ENCODE measurements at places on chromosomes 16 and 17.
A peak's percentile ranks its signal among the peaks of the same experiment; 100 is the strongest.

- no peak for DNase-seq
Measured at GRCh38 chr17:67280279-67280678, 35.3 kb upstream of the HELZ start.

DNA sequence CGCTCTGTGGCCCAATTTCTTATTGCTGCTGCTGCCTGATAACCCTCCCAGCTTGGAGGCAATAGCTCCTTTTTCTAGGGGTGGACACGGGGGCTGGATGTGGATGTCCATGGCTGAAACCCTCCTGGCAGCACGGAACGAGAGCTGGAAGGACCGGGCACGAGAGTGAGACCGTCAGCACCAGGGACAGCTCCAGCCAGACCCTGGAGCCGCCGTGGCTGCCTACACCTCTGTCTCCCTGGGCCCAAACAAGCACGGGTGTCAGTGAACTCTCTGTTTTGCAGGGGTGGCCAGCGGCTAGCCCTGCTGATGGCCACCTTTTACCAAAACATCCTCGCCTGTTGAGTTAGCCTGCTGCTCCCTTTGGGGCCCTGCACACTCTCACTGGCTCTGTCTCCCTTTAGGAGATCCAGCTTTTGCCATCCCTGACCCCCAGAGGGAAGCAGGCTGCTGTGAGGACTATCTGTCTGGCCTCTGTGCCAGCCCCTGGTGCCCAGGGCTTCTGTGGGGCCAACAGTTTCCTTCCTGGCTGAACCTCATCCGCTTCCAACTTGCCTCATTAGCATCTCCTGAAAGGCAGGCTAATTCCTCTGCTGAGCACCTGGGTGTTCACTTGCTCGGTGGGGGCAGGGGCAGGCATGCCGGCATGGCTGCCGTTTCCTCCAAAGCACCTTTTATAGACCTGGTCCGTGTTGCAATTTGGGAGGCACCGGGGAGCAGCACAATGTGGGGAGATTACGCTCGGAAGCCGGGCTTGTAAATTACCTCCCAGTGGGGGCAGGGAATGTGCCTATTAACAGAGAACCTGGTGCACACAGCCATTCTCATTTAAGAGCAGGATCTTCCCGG is 118.1 kb downstream of the ENGASE start:
- peak; percentile 13 for DNase-seq

DNA sequence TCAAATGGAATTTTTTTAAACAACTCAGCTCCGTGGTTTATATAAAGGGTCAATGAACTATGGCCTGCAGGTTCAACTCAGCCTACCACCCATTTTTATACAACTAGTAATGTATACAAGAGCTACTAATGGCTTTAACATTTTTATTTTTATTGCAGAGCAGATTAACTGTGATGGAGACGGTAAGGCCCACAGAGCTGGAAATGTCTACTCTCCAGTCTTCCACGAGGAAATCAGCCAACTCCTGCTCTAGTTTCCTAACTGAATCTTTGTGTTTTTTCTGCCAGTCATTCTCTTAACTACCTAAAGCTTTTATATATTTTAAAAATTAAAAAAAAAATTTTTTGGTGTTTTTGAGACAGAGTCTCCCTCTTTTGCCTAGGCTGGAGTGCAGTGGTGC is 385.1 kb upstream of the MAF start:
- DNase-seq = no peak

- no peak for DNase-seq
Measured at GRCh38 chr16:11329891-11330290, 15.4 kb upstream of the RMI2 start.

DNA sequence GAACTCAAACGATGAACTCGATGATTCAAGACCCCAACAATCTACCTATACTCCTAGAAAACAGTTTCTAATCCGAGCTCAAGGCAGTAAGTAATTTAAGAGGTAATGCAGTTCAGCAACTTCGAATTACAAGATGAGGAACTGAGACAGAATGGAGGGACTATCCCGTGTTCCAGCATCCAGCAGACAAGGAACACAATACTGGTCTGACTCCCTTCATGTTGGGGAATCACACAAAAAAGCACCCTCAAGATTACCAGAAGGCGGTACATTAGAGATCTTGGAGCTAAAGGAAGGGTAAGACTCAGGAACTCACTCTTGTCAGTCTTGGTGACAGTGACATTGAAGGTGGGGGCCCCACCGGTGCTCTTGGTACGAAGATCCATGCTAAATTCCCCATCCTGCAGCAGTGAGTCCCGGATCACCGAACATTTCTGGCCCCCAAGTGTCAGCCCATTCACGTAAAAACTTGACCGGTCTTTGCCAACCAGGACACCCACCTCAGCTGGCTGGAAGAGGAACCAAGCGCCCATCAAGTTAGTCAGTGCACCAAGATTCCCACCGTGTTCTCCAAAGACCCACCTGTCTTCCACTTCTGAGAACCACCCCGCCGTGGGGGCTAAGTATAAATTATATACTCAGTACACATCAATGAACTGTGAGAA is 1.9 kb downstream of the PFN1 start:
- no peak for DNase-seq

DNA sequence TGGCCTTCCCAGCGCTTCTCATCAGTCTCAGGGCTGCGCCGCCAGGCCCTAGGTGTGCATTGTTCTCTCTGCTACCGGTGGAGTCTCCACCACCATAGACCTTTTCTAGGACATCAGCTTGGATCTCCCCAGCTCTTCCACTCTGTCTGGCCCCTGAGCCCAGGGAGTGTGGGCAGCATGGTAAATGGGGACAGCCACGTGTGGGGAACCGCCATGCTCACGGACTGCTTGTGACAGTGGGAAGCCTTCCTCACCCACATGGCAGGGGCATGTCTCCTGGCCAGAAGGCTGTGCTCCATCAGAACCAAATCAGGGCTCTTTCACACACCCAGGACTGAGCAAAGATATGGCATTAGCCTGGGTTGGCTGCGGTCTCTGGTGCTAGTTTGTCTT is 51.3 kb downstream of the TNFRSF13B start:
- no peak for DNase-seq

DNA sequence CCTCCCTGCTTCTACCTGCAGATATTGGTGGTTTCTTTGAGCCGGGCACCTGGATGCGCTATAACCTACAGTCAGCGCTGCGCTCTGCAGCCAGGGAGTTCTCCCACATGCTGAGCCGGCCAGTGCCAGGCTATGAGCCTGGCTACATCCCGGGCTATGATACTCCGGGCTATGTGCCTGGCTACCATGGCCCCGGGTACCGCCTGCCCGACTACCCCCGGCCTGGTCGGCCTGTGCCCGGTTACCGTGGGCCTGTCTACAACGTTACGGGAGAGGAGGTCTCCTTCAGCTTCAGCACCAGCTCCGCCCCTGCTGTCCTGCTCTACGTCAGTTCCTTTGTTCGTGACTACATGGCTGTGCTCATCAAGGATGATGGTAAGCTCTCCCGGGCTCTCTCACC is 13.2 kb downstream of the CNTNAP1 start:
- no peak for DNase-seq

- DNase-seq = no peak
Measured at GRCh38 chr17:80725517-80725916, 180.9 kb downstream of the RPTOR start.

DNA sequence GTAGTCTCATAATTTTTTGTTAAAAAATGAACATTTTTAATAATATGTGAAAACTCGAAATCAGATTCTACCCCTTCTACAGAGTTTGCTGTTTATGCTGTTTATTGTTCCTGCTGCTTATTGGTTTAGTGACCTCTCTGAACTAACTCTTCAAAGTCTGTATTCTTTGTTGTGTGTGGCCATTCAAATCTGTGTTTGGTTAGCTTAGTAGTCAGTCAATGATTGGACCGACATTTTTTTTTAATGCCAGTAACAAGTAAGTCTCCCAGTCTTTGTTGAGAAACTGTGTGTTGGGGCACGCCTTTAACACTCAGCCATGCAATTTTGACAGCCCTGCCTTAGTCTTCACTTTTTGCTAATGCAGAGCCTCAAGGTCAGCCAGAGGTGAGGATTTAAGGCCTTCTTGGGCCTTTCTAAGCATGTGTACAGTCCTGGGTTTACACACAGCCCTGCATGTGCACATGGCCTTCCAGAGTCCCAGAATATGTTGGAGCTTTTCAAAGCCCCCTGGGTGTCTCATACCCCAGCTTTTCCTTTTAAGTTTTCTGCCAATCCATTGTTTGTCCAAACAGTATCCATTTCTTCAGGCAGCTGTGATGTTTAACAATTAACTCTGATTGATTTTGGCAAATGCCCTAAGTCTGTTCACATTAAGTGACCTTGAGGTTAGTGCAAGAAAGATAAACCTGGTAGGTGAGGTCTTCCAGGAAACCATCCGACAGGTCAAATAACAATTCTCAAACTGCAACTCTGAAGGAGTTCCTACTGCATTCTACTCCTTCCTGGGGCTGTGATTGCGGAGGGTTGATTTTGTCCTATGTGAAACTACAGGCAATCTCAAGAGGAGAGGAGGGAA is 389.3 kb downstream of the PMP22 start:
- no peak for DNase-seq

- DNase-seq = no peak
Measured at GRCh38 chr17:10120109-10120485, 78.3 kb downstream of the GAS7 start.

DNA sequence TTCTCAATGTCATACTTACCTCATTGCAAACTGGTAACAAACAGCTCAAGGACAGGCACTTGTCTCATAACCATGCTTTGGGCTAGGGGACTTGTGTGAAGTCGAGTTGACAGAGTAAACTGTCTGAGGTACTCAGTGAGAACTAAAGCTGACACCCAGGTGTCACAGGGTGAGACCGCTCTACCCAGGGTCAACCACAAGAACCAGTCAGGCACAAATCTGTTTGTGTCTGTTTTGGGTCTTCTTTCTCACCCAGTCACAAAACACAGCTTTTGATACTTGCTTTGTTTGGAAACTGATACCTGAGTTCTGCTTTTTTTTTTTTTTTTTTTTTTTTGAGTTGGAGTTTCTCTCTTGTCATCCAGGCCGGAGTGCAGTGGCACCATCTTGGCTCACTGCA is 161.1 kb downstream of the STX8 start:
- DNase-seq = no peak

DNA sequence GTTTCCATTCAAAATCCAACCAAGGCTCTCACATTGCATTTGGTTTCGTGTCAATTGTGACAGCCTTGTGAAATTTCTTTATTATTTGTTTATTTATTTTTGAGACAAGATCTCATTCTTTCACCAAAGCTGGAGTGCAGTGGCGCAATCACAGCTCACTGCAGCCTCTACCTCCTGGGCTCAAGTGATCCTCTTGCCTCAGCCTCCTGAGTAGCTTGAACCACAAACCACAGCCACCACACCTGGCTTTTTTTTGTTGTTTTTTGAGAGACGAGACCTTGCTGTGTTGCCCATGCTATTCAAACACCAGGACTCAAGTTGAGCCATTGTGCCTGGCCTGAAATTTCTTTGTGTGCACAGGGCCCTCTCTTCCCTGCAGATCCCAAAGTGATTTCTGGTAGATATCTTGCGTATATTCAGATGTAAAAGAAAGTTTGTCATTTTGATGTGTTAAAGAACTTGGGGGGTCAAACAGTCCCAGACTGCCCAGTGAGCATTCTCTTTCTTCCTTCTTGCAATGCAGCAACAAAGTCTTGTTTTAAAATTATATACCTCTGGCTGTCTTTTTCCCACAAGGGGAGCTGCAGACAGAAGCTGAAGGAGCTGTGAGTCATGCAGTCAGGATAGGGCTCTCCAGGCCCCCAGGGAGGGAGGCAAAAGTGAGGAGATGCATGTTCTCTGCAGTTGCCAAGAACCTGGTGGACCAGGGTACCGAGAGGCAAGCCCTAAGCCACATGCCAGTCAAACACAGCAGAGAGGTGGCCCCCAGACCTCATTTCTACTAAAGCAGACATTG is 15.5 kb upstream of the USP22 start:
- DNase-seq = peak; percentile 51

DNA sequence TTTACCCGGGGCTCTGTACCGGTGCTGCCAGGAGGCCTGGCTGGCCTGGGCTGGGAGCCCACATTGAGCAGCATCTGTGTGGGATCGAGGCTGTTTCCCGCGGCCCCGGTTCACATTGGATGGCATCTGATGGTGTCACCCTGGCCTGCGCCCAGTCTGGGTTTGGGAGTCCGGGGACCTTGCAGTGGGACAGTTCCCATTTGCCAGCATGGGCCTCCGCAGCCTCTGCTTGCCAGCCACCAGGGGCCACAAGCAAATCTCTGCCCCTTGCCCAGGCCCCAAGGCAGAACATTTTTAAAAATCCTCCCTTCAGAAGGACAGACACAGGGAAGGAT is 64.5 kb downstream of the BANP start:
- no peak for DNase-seq

DNA sequence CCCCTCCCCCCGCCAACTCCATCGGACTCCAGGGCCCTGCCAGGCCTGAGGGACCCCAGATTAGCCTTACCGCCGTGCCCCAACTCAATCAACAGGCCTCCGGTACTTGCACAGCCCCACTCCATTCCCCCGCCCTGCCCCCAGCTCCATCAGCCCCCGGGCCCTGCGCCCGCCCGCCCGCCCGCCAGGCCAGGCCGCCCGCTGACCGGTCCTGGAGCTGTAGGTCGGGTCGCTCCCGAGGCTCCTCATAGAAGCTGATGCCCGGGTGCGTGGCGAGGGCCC is 308 bp downstream of the GTF3C1 start:
- DNase-seq = no peak

DNA sequence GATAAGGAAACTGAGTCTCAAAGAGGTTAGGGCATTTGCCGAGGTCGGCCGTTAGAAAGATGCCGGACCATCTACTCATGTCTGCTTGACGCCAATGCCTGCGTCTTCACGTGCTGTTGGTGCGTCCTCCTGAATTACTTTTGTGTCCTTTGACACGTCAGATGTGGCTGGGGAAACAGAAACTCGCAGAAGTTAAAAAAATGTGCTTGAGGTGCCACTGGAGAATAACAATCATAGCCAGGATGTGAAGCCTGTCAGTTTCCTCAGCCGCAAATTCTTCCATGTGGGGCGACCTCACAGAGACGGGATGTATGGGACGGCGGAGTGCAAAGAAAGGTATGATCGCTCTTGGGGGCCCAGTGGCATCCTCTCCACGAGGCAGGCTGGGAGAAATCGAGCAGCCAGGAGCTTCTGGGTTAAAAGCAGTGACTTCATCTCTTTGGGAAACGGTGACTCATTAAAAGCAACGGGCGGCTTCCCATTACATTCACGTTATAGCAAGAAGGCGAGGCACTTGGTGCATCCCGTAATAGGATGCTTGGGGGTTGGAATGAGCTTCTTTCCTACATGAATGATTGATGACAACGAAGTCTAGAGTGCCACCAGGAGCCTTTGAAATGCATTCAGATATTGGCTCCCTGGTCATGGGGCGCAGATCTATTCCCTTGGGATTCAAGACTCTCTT is 67.8 kb downstream of the BMERB1 start:
- peak; percentile 97 for DNase-seq

DNA sequence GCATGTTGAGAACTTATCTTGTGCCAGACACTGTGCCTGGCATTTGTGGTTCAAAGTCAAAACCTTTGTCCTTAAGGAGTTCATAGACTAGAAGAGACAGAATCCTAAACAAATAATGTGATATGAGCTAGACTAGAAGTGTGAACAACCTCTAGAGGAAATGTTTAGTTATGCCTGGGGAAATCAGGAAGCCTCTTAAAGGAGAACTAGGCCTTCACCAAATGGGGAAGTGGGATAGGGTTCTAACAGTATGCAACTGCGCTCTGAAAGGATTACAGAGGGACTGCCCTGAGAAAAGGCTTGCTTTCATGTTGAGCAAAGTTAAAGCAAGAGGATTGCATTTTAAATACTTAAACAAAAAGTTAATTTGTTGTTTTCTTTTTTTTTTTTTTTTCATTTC is 4.9 kb downstream of the RUNDC1 start:
- no peak for DNase-seq

GRCh38 chr16:70255574-70255973 is 3.8 kb upstream of the EXOSC6 start:
- no peak for DNase-seq

GRCh38 chr17:14580499-14580898 is 279.6 kb downstream of the HS3ST3B1 start:
- DNase-seq = no peak

- no peak for DNase-seq
Measured at GRCh38 chr17:11278186-11278991, 37.4 kb downstream of the SHISA6 start.

Measured in astrocyte of the spinal cord (primary cell).